ENCODE measurements at places on chromosomes 3 and 15. TPM values are rescaled to one million over a fixed set of nuclear protein-coding genes. Genes with fewer than 3 reads are reported as not detected.

Gene ACTL6A
- total RNA-seq: 56.2 TPM

Gene CPLX3
- total RNA-seq: 1.1 TPM

Gene ADAMTS17
- 3.2 TPM for total RNA-seq

Gene GOLGA8N
- total RNA-seq: 3.0 TPM

Gene HCLS1
- total RNA-seq: 4.5 TPM

DNA sequence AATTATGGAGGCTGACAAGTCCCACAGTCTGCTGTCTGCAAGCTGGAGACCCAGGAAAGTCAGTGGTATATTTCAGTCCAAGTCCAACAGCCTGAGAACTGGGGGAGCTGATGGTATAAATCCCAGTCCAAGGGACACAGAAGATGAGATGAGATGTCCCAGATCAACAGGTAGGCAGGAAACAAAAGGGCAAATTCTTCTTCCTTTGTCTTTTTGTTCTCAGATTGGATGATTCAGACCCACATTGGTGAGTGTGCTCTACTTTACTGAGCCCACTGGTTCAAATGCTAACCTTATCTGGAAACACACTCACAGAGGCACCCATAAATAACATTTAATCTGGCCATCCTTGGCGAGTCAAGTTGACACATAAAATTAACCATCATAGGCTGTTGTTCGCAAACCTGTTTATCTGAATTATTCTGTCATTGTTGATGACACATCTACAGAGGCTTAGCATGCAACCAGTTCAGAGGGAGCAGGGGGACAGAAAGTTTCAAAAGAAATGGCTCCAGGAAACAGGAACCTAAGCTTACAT, 62.7 kb upstream of the ITGA11 start:
- H3K4me1 ChIP-seq: no peaks in the 10 kb centered on the region
- no peak for DNase-seq
- no peaks in the 10 kb centered on the region for H3K27me3 ChIP-seq

DNA sequence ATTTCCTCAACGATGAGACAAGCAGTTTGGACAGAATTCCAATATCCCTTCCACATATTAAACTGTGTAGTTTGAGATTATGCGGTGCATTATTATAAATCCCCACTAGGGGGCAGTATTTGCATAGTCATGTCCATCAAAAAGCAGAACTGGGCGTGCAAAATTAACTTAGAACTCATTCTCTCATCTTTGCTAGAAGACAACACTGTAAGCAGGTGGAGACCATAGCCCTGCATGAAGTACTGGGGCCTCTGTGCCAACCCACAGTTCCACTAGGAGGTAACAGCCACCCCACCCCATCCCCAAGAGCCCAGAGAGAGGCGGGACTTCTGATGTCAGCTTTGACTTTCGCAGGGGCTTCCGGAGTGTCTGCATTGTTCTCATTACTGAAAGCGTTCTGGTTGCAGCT, 106.6 kb upstream of the TMC3 start:
- H3K36me3 ChIP-seq: no peaks in the 10 kb centered on the region
- no peak overlapping the region for H3K27ac ChIP-seq
- no peaks in the 10 kb centered on the region for H3K4me1 ChIP-seq
- no peaks in the 10 kb centered on the region for H3K27me3 ChIP-seq
- DNase-seq: peak; percentile 22

DNA sequence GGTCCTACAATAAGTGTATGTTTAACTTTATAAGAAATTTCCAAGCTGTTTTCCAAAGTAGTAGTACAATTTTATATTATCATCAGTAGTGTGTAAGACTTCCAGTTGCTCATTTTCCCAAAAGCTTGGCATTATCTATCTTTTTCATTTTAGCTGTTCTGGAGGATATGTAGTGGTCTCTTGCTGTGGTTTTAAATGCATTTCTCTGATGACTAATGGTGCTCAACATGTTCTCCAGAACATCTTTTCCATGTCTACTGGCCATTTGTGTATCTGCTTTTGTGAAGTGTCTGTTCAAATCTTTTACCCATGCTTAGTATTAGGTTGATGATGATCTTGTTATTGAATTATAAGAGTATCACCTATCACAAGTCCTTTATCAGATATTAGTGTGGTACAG, 13.3 kb downstream of the BCL2A1 start:
- no peak overlapping the region for H3K27ac ChIP-seq
- no peak for DNase-seq
- H3K4me1 ChIP-seq: no peaks in the 10 kb centered on the region
- H3K36me3 ChIP-seq: no peaks in the 10 kb centered on the region
- H3K4me3 ChIP-seq: no peak overlapping the region
- H3K27me3 ChIP-seq: no peaks in the 10 kb centered on the region

DNA sequence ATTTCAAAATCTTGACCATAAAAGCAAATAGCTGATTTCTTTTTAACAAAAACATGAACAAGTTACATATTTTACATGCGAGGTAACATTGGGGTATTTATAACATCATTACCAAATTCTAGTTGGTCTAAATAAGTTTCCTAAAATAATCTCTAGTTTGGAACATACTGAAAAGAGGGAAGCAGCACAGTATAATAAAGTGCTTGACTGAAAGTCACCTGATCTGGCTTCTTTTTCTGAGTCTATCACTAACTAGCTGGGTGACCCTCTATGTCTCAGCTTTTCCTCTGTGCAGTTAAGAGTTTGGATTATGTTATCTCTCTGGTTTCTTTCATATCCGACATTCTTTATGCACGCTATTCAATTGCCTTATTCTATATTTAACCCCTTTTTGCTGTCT, 19.8 kb upstream of the CNTN4 start:
- H3K27me3 ChIP-seq: no peaks in the 10 kb centered on the region
- no peaks in the 10 kb centered on the region for H3K4me1 ChIP-seq
- DNase-seq: no peak
- H3K4me3 ChIP-seq: no peak overlapping the region
- H3K36me3 ChIP-seq: no peaks in the 10 kb centered on the region

GRCh38 chr3:10926811-10927521, 65.6 kb upstream of the SLC6A1 start:
- no peaks in the 10 kb centered on the region for H3K4me1 ChIP-seq
- H3K27me3 ChIP-seq: no peaks in the 10 kb centered on the region
- peak; percentile 23 for DNase-seq
- H3K36me3 ChIP-seq: no peaks in the 10 kb centered on the region
- no peak overlapping the region for H3K27ac ChIP-seq
- H3K4me3 ChIP-seq: no peak overlapping the region

DNA sequence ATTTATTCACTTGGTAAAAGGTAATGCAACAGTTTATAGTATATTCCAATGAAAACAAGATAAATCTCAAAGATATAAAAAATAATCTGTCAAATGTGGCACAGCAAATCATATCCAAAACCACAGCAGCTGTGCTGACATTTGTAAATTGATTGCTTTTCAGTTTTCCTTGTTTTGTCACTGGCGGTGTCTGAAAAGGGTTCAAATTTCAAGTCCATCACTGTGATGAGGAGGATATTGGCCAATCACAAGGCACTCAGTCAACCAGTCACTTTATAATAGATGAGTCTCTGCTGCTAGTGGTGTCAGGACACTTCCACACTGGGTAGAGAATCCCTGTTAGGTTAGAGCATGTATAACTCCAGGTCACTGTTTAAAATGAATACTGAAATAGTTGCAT, 154.8 kb downstream of the SLC9A9 start:
- no peaks in the 10 kb centered on the region for H3K27me3 ChIP-seq
- H3K4me1 ChIP-seq: no peaks in the 10 kb centered on the region
- no peak overlapping the region for H3K4me3 ChIP-seq
- DNase-seq: no peak

Measured in adrenal gland (tissue), 19 donors.